ENCODE measurements at places on chromosomes 2 and 18. TPM values are rescaled to one million over a fixed set of nuclear protein-coding genes. Genes with fewer than 3 reads are reported as not detected.

GRCh38 chr2:160381425-160381951 lies 112.1 kb downstream of the RBMS1 start:
- DNase-seq: no peak
- no peaks in the 10 kb centered on the region for H3K27me3 ChIP-seq
- no peaks in the 10 kb centered on the region for H3K36me3 ChIP-seq
- no peaks in the 10 kb centered on the region for H3K4me1 ChIP-seq

DNA sequence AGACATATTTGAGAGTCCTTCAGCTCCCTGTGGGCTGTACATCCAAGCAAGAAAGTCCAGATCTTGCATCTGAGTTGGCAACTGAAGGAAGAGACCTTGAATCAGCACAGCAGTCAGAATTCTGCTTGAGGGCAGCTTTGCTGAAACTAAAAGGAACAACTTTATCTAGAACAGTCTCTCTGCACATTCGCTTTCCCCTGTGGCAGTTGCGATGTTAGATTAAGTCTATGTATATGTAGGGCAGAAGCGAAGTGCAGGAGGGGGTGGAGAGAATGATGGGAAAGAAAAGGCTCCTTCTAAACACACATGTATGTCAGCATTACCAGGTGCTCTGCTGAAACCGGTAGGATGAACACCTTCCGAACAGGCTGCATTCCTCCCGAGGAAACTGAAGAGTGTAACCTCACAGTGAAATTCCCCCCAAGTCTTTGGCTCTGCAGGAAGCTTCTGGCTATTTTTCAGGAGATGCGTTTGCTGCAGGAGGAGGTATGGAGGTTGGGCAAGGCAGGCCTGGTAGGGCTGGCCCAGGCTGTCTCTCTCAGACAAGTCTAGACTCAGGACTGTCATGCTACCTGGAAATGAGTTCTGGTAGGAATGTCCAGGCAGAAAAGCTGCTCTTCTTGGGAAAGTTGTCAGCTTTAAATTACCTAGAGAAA lies 70.0 kb upstream of the ATL2 start:
- H3K4me3 ChIP-seq: no peak overlapping the region
- H3K4me1 ChIP-seq: no peaks in the 10 kb centered on the region
- no peak for DNase-seq
- no peaks in the 10 kb centered on the region for H3K27me3 ChIP-seq

- no peaks in the 10 kb centered on the region for H3K4me1 ChIP-seq
- H3K36me3 ChIP-seq: no peaks in the 10 kb centered on the region
- H3K4me3 ChIP-seq: no peak overlapping the region
- no peak for DNase-seq
- H3K27ac ChIP-seq: no peak overlapping the region
Observed at GRCh38 chr2:165818920-165819319, 24.9 kb upstream of the GALNT3 start.

DNA sequence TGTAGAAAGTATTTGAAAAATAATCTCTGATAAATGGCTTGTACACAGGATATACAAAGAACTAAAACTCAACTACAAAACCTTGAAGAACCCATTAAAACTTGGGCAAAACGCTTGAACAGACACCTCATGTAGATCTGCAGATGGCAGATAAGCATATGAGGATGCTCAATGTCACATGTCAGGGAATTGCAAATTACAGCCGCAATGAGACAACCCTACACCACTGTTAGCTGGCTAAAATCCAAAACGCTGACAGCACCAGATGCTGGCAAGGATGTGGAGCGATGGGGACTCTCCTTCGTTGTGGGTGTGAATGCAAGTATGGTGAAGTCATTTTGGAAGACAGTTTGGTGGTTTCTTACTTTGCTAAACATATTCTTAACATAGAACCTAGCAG lies 53.7 kb downstream of the SNTG2 start:
- H3K4me3 ChIP-seq: no peak overlapping the region
- H3K27ac ChIP-seq: no peak overlapping the region
- no peaks in the 10 kb centered on the region for H3K4me1 ChIP-seq
- no peaks in the 10 kb centered on the region for H3K36me3 ChIP-seq
- no peaks in the 10 kb centered on the region for H3K27me3 ChIP-seq

GRCh38 chr18:9017167-9017904 lies 85.2 kb upstream of the NDUFV2 start:
- H3K27me3 ChIP-seq: no peaks in the 10 kb centered on the region
- DNase-seq: no peak
- H3K4me1 ChIP-seq: no peaks in the 10 kb centered on the region
- H3K27ac ChIP-seq: no peak overlapping the region
- no peaks in the 10 kb centered on the region for H3K36me3 ChIP-seq

GRCh38 chr2:165576409-165577154 lies 107.1 kb downstream of the CSRNP3 start:
- H3K4me1 ChIP-seq: peaks cover 4% of the 10 kb centered on the region
- H3K27ac ChIP-seq: no peak overlapping the region
- no peaks in the 10 kb centered on the region for H3K27me3 ChIP-seq
- H3K4me3 ChIP-seq: no peak overlapping the region
- no peak for DNase-seq

GRCh38 chr2:224884188-224884587 lies 158.1 kb downstream of the DOCK10 start:
- no peaks in the 10 kb centered on the region for H3K4me1 ChIP-seq
- no peak overlapping the region for H3K4me3 ChIP-seq
- no peaks in the 10 kb centered on the region for H3K36me3 ChIP-seq
- no peak overlapping the region for H3K27ac ChIP-seq
- H3K27me3 ChIP-seq: no peaks in the 10 kb centered on the region

GRCh38 chr2:151030663-151031230 lies 230.9 kb downstream of the RBM43 start:
- H3K27ac ChIP-seq: no peak overlapping the region
- H3K4me3 ChIP-seq: no peak overlapping the region
- no peaks in the 10 kb centered on the region for H3K27me3 ChIP-seq

DNA sequence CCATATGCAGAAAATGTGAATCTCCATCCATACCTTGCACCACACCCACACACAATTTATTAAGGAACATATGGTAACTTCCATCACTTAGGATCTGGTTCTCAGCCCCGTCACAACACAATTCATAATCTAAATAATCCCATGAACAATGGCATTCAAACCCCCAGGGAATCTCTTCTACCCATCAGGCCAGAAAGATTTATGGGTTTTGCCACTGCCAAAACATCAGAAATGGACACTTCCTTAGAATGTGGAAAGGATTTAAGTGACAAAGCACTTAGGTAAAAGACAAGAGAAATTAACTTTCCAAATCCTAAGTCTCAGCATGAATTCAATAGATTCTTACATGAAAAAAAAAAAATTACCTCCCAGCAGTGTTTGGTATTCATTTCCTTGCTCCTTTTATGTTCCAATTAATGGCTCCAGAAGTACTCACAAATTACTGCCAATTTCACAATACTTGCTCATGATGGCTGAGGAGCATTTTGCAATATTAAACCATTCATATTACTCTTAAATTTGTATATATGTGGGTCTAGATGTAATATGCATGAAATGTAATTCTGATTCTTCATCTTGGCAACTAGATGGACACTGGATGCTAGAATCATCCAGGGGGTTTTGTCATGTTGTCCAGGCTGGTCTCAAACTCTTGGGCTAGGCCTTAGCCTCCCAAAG lies 56.5 kb upstream of the TMEM247 start:
- no peak overlapping the region for H3K4me3 ChIP-seq
- no peaks in the 10 kb centered on the region for H3K4me1 ChIP-seq
- no peak for DNase-seq
- no peak overlapping the region for H3K27ac ChIP-seq
- H3K27me3 ChIP-seq: no peaks in the 10 kb centered on the region

GRCh38 chr2:20796374-20796791 lies 26.5 kb downstream of the LDAH start:
- no peak for DNase-seq
- peaks cover 1% of the 10 kb centered on the region for H3K36me3 ChIP-seq
- no peak overlapping the region for H3K27ac ChIP-seq

DNA sequence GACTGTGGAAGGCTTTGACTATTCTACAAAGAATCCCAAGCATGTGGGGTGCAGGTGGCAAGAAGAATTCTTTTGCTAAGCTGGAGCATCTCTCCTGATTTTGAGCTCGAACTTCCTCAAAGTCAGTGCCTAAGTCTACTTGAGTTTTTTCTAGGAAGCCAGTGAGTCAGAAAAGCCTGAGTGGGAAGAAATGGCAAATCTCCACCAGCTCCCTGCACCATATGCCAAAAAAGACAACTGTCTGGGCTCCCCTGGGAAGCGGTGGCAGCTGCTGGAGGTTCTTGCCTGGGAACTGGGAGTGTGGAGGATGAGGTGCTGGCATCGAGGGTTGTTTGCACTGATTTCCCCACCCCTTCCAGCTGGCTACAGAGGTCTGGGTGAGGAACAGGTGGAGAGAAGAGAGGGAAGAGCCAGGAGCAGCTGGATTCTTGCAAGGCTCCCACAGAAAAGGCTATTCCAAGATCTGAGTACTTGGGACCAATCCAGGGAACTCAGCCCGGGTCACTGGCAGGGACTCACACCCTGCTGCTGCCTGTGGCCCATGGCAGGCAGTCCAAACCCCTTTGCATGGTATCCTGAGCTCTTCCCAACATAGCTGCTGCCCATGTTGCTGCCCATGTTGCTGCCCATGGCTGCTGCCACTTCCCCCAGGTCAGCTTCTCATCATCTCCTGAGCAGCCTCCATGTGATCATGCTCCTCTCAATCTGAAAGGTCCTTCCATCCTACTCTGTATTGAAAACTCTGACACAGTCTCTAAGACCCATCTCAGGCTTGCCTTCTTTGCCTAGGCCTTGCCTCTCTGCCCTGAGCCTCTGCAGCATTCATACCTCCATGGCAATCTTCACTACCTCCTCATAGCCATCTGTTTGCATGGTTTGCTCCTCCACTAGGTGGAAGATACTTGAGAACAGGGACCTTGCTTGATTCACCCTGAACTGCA lies 128.3 kb upstream of the SPATS2L start:
- no peaks in the 10 kb centered on the region for H3K27me3 ChIP-seq
- no peak overlapping the region for H3K4me3 ChIP-seq
- no peaks in the 10 kb centered on the region for H3K36me3 ChIP-seq
- H3K4me1 ChIP-seq: 0 out of 2 replicates have a peak, but pooled peaks cover 4% of the 10 kb centered on the region

PHLPP1 gene
- 20.5 TPM for total RNA-seq

MSTN gene
- total RNA-seq: not detected

Data from Caco-2 (cell line).